Foreskin keratinocyte (primary cell): ENCODE measurements at places on chromosomes 5 and 9.
A peak's percentile ranks its signal among the peaks of the same experiment; 100 is the strongest.

GRCh38 chr9:122197426-122197825 lies 31.3 kb downstream of the LHX6 start:
- no peak for DNase-seq

GRCh38 chr5:158388021-158388420 lies 529.1 kb upstream of the CLINT1 start:
- DNase-seq, result no peak

DNA sequence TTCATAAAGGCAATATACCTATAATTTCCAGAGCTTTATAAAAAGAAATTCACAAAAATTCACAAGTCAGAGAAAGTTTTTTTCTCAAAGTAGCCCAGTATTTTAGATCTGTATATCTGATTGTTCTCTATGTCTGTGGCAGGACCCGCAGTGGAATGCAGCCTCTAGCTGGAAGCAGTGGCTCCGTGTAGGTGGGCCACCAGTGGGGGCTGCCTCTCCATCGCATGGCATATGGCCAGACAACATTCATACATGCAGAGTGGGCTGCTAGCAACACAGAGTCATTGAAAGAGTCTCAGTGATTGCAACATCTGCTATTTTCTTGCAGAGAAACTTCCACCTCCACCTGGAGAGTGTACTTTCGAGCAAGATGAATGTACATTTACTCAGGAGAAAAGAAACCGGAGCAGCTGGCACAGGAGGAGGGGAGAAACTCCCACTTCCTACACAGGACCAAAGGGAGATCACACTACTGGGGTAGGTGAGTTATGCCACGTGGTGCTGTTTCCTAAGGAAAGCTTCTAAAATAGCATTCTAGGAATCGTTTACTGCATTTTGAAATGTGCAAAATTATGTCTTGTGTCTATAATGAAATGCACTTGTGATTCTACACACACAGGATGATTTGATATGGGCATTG lies 88.5 kb upstream of the SMC5 start:
- DNase-seq, result no peak

GRCh38 chr5:32290922-32291321 lies 21.8 kb downstream of the MTMR12 start:
- DNase-seq, result no peak

GRCh38 chr9:16213781-16214515 lies 656.5 kb downstream of the BNC2 start:
- no peak for DNase-seq

- no peak for DNase-seq
Measured at GRCh38 chr9:83362341-83362995, 175.7 kb downstream of the FRMD3 start.

DNA sequence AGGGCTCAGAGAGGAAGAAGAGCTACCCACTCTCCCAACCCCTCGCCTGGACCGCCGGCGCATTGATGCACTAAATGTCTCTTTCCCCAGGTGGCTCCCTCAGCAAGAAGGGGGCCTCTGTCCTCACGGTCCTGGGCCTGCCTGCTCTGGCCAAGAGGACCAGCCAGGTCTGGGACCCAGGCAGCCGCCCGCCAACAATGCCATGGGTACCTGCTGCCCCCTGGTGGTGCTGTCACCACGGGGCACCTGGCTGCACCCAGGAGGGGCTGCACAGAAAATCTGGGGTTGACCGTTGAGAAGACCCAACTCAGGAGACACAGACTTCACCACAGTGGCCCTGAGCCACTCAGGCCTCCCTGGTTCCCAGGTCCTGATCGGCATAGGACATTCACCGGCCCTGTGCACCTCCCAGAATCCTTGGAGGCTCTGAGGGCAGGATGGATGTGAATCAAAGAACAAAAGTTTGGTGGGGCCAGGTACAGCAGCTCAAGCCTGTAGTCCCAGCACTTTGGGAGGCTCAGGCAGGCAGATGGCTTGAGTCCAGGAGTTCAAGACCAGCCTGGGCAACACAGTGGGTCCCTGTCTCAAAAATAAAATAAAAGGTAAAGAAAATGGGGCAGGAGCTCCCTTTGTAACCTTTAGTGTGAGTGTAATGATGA lies 2.4 kb upstream of the VAV2 start:
- peak; percentile 7 for DNase-seq

- no peak for DNase-seq
Measured at GRCh38 chr9:123251741-123252140, 16.6 kb downstream of the STRBP start.

GRCh38 chr5:34475249-34475966 lies 180.7 kb upstream of the RAI14 start:
- no peak for DNase-seq

GRCh38 chr9:33346564-33346963 lies 55.8 kb downstream of the AQP7 start:
- no peak for DNase-seq

GRCh38 chr9:136754626-136755301 lies 3.3 kb downstream of the LCN8 start:
- DNase-seq, result no peak

GRCh38 chr5:68368311-68369022 lies 152.9 kb downstream of the PIK3R1 start:
- no peak for DNase-seq

DNA sequence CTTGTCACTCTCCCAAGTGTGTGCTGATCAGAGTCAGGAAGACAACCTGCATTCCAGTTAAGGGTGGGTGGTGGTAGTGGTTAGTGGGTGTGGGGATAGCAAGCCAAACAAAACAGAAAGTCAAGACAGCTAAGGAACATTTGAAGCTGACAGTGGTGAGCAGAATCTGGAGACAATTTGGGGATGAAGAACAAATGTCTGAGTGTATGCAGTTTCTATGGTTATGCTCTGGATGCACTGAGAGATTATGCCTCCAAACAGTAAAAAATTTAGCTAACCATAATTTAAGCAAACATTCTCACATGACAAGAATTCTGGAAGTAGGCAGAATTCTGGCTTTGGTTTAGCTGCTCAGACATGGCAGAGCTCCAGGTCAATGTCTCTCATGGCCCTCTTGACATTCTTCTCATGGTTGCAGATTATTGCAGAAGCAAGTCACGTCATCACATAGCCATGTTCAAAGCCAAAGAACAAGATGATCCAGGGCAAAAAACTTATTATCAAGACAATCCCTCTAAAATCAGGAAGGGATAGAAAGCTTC lies 148.7 kb downstream of the LURAP1L start:
- DNase-seq, result no peak

GRCh38 chr9:107491081-107492053 lies 1.8 kb upstream of the KLF4 start:
- no peak for DNase-seq

DNA sequence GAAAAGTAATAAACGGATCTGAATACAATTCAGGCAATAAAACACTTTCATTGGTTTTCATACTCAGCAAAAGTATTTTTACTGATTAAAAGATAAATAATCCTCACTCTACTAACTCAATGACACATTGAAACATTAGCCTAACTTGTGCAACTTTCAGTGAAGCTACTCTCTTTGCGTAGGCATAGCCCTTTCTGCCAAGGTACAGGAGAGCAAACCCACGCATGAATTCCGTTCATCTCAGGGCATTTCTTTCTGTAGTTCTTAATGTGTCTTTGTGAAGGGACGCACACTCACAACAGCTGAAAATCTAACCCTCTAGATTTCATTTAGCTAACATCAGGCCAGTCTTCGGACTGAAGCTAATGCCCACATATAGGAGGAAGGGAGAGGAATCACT lies 66.4 kb upstream of the TLE1 start:
- DNase-seq, result no peak

DNA sequence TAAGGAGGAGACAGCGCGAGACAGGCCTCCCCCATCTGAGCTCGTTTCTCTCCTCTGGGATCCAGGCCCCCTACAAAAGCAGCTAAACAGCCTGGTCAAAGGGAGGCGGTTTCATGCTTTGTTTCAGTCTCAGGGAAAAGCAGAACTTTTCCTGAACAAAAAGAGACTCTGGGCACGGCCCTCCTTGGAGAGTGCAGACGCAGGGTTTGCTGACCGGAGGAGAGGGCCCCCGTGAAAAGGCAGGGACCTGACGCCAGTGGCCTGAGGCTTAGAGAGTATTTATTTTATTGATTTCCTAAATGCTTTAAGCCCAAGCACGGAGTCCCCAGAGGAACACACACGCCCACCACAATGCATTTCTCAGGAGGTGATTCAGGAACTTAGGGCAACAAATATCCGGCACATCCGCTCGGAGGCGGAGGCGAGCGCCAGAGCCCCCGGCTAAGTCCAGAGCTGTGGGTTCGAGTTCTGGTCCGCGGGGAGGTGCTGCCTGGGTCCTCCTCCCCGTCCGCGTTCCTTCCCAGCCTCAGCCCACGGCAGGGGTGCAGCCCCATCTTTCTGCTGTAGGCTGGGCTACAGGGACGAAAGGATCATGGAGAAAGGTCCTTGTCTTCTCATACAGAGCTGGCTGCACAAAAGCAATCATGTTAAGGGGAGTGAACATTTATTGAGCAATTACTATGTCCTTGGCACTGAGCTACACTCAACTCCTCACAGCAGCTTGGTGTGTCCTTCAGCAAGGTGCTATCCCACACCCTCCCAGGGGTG lies 40.0 kb downstream of the PTGES start:
- DNase-seq, result no peak

DNA sequence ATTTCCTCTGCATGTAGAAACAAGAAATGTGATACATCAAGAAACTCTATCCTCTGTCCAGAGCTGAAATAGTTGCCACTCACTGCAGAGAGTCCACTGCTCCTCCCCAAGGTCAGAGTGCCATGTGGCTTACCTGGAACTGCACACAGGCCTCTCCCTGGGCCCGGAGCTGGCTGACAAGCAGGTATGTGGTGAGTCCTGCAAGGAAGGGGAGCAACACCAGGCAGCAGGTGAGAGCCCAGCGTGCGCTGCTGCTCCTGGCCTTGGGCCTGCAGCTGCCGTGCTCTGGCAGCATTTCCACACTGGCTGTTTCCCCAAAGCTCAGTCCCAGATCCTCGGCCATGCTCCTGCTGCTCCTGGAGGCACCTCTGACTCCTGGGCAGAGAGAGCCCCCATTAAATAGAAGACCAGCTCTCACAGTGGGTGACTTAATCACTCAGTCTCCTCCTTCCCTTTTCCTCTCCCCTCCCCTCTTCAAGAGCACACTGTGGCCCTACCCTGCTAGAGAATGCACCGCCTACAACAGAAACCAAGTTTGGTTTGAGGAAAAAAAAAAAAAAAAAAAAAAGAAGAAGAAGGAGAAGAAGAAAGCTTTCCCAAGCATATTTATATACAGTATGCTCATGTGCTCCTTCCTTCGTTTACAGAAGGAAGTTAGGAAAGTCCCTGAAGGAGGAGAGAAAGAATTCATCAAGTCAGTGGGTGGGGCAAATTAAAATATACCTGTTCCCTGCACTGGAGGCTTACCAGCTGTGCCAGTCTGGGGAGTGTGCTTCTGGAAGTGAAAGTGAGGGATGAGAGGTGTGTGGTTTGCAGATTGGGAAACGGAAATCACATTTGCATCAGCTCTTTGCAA lies at the start of gene TNFSF15:
Gene TNFSF15 (minus strand): TSS at position 370 of the 856 bp plus-strand sequence. CDS start 27 bp downstream, at position 343.
- DNase-seq, result peak; percentile 79

GRCh38 chr5:150144246-150144801 lies 11.3 kb downstream of the PDGFRB start:
- no peak for DNase-seq

DNA sequence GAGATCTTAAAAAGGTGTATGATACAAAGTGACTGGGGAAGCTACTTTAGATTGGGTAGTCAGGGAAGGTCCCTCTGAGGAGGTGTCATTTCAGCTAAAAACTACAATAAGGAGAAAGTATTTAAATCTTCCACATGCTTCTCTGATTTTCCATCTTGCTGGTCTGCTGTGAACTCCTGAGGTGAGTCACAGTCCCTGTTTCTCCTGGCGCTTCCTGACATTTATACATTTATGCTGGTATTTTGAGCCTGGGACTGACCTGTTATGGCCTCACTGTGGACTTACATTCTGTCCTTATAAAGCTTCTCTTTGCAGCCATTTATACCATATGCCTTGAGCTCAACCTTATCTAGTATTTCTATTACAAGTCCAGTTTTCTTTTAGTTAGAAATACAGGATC lies 95.1 kb downstream of the MED27 start:
- no peak for DNase-seq

- DNase-seq, result peak; percentile 58
Measured at GRCh38 chr5:175508896-175509295, 30.5 kb downstream of the SFXN1 start.

GRCh38 chr5:122162100-122162638 lies 32.8 kb downstream of the ZNF474 start:
- peak; percentile 1 for DNase-seq

GRCh38 chr5:132094393-132095076 lies 20.9 kb downstream of the CSF2 start:
- DNase-seq, result peak; percentile 99

- DNase-seq, result no peak
Measured at GRCh38 chr5:405421-405820, 37.6 kb upstream of the EXOC3 start.

DNA sequence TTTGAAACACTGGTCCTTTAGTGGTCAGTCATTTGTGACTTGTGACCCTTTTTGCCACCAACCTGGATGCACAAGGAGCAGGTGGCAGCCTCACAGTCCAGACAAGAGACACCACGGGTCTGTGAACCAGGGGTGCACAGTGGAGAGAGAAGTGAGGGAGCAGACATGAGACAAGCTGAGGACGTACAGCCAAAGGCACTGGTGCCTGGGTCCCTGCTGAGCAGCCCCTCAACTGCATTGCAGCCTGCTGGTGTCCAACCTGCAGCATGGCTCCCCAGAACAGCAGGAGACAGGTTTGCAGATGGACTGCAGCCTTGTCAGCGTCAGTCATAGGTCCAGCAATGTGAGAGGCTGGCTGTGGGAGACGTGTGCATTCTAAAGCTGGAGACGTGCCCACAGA lies 124.2 kb upstream of the FSTL4 start:
- no peak for DNase-seq

GRCh38 chr5:55917402-55918086 lies 66.4 kb downstream of the IL31RA start:
- no peak for DNase-seq

DNA sequence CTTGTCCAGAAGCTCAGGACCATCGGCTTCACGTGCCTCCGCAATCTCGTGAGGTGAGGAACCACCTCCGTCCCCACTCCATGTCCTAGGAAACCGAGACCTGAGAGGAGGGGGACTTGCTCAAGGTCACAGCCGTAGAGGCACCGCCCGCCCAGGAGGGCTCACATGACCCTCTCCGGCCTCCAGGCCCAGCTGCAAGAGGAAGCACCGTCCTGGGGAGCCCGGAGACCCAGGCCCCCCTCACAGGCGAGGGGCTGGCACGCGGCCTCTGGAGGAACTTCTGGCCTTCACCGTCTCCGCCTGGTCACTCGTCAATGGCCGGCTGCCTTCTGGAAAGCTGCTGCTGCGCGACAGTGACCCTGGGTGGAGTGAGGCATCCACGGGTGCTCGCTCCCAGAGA lies 24.2 kb downstream of the FAM78A start:
- DNase-seq, result no peak

DNA sequence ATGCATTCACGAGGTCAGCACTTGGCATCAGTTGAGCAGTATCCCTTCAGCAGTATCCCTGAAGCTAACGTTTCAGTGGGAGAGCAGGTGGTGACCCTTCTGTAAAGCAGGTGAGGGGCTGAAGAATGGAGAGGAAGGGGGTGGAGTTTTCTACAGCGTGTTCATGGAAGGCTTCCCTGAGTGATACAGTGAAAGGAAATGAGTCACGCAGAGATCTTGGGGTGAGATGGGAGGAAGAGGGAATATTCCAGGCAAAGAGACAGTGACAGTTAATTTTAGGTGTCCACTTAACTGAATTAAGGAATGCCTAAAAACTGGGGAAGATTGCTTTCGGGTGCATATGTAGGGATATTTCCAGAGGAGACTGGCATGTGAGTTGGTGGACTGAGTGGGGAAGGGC lies 25.7 kb downstream of the TAS2R1 start:
- DNase-seq, result no peak

- DNase-seq, result no peak
Measured at GRCh38 chr5:151047814-151048425, 27.5 kb downstream of the GPX3 start.
